Dermis microvascular lymphatic vessel endothelial cell (primary cell): ENCODE measurements at places on chromosomes 4 and X. TPM values are rescaled to one million over a fixed set of nuclear protein-coding genes. Genes with fewer than 3 reads are reported as not detected.

Gene P2RY10
- not detected in 2 replicates for total RNA-seq

Gene MXD4
- total RNA-seq, result 48.7 and 62.6 TPM in 2 replicates

Gene COL4A5
- 30.7 and 34.9 TPM in 2 replicates for total RNA-seq

Gene GABRE
- total RNA-seq, result 12.1 and 36.3 TPM in 2 replicates

Gene SERPINA7
- total RNA-seq, result not detected in 2 replicates

Gene ATOH1
- not detected in 2 replicates for total RNA-seq

Gene DNASE1L1
- total RNA-seq, result 105 and 121 TPM in 2 replicates
